HT1080 (cell line): ENCODE measurements at places on chromosomes 1 and 21.

DNA sequence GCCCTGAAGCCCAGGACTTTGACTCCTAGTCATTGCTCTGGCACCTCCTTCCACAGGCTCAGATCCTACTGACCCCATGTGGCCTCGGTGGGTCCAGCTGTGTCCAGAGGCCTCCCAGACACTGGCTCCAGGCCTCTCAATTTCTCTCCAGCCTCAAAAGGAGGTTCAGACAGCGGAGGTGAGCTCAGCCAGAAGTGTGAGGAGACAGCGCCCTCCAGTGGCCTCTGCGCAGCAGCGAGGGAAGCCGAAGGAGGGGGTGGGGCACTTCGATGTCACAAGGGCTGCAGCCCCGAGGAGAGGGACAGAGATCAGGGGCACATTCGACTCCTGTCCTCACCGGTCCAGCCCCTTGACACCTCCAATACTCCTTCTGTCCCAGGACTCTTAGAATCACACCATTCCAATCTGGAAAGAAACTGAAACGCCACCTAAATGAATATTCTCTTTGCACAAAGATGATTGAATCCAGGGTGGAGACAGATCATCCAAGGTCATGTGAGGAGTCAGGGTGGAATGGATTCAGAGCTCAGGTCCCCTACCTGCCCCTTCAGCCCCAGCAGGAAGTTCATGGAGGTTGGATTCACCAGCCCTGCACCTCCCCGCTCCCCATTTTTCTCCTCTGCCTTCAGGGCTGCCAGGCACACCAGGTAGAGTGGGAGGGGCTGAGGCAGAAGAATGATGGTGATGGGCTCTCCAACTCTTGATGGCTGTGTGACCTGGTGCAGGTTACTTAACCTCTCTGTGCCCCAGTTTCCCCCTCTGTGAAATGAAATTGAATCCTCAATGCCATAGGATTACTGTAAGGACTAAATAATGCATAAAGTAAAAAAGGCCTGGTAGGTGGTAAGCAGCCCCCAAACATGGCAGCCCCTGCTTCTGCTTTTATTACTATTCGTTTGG is 34.8 kb upstream of the ZBTB40 start:
- DNase-seq, result peak; percentile 65

DNA sequence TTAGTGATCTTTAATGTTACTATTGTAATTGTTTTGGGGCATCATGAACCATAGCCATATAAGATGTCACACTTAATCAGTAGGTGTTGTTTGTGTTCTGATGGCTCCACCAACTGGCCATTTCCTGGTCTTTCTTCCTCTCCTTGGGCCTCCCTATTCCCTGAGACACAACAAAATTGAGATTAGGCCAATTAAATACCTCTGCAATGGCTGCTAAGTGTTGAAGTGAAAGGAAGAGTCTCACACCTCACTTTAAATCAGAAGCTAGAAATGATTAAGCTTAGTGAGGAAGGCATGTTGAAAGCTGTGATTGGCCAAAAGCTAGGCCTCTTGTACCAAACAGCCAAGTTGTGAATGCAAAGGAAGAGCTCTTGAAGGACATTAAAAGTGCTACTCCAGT is 30.7 kb downstream of the PPP2R5A start:
- DNase-seq, result peak; percentile 45

- DNase-seq, result peak; percentile 94
These were observed 125.0 kb upstream of the KCNK2 start for GRCh38 chr1:214957330-214958137.

DNA sequence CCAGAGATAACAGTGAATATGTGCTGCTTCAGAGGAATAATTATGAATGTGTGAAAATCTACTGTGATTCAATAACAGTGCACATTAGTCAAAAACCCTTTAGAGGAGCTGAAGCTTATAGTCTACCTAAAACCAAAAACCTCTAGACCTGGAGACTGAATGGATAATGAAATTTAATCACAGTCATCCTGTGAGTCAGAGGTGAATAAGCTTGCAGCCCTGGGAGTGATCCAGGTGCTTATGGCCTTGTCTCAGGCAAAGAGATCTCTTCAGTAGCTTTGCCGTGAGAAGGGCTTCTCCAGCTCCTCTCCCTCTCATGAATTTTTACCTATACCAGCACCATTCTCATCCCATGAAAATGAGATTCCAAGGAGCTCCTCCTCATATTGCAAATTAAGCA is 81.3 kb upstream of the RGS4 start:
- peak; percentile 93 for DNase-seq

DNA sequence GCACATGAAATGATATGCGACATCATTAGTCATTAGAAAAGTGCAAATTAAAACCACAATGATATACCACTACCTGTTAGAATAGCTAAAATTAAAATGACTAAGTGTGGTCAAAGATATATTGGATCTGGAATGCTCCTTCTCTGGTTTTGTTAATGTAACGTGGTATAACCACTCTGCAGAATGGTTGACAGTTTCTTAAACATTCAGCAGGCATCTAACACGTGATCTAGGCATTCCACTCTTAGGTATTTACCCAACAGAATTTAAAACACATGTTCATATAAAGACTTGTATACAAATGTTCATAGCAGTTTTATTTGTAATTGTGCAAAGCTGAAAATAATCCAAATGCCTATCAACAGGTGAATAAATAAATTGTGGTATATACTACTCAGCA is 165.0 kb upstream of the PLXNA2 start:
- DNase-seq, result no peak

- peak; percentile 22 for DNase-seq
These were observed 2.4 kb upstream of the CGN start for GRCh38 chr1:151508833-151509232.

DNA sequence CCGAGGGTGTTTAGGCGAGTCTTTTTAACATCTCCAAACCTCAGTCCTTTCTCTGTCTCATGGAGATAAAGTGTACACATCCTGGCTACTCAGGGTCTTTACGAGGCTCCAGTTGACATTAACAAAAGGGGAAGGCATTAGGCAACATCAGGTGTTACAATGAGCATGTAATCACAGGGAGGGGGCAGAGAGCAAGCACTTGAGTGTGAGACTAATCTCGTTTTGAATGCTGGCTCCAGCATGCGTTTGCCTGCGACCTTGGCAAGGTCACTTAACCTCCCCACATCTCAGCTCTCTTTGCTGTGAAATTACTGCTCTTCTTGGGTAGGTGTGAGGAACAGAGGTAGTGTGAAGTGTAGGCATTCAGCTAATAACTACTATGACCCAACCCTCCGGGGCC is 3.1 kb downstream of the TNNT2 start:
- no peak for DNase-seq

DNA sequence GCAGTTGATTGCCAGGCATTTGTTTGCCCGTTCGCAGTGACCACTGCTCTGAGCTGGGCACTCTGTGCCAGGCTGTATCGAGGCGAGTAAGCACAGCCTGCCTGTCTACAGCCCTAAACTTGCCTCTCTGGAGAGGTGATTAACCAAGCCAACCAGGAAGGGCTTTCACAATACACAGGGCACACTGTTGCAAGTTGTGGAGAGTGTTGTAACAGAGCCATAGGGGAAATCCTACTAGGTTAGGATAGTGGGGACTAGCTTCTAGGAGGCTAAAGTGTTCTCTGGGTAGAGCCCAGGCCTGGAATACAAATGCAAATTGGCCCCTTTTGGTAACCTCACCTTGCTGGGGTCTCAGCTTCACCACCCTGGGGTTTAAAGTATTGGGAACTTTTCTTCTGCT is 23.8 kb downstream of the PRDM2 start:
- no peak for DNase-seq

- DNase-seq, result no peak
These were observed 26.2 kb downstream of the TNFSF18 start for GRCh38 chr1:173024543-173024942.

DNA sequence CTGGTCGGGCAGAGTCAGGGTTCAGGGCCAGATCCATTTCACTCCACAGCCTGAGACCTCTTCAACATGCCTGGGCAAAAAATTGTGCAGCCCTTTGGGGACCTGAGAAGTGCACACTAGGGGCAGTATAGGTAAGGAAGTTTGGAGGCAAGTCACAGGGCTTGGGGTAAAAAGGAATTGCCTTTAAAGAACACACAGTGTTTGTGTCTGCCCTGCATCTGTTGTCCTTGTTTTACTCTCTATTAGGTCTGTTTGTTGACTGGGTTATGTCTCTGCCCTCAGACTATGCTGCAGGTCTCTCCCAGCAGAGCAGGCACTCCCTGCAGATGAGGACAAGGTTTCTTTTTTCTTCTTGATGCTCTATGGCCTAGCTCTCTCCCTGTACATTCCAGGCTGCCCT is 22.0 kb downstream of the LDLRAD2 start:
- DNase-seq, result no peak

DNA sequence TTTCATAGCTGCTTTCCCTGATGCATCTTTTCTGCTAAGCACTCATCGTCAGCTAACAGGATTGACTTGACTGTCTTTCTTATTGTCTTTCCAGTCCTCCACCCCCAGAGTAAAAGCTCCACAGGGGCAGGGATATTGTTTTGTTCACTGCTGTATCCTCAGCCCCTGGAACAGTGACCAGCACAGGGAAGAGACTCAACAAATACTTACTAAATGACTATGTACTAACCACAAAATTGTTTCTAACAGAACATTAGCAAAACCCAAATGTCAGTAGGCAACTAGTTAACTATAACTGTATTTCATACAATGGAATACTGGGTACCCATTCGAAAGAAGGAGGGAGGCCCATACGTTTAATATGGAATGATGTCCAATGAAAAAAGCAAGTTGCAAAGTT is 53.0 kb downstream of the BCAR3 start:
- no peak for DNase-seq

GRCh38 chr1:58611861-58612385 is 34.9 kb upstream of the TACSTD2 start:
- no peak for DNase-seq

GRCh38 chr1:178713259-178713658 is 11.8 kb upstream of the RALGPS2 start:
- peak; percentile 13 for DNase-seq

DNA sequence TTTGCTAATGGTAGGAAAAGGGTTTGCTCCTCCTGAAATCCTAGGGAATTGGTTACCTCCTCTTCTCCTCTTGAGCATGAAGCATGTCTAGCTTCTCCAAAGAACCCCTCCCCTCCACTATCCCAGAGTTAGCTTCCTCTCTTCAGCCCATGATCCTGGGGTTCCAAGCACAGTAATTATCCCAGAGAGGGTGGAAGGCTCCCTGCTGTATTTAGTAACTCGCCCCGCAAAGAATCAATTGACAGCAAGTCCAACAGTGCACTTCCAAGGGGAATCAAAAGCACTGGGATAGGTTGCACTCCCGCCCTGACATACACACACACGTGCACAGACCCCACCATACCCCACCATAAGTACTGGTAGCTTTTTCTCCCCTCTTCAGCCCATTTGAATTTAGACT is 3.1 kb downstream of the S100A8 start:
- DNase-seq, result no peak

GRCh38 chr1:227744668-227745067 is 9.4 kb downstream of the SNAP47 start:
- DNase-seq, result no peak

DNA sequence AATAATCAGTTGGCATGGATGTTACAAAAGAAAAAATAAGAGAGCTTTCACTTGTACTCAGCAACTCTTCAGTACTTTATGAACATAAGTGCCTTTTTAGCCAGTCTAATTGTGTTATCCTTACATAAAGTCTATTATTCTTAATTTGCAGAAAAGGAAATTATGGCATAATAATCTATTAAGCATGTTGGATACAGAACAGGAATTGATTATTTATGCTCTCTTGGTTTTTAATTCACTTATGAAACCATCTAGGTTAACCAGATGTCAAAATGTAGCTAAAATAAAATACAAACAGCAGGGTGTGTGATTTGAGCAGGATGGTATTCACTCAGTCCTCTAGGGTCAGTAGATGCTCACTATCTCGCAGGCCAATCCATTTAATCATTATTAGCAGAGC is 79.7 kb downstream of the PLPPR5 start:
- DNase-seq, result no peak

GRCh38 chr1:88982055-88982454 is 10.4 kb downstream of the KYAT3 start:
- peak; percentile 34 for DNase-seq
